ENCODE measurements at places on chromosomes 2 and 18.

- DNase-seq, result no peak
Observed at GRCh38 chr2:85716346-85716914, 22.3 kb downstream of the GNLY start.

- DNase-seq, result no peak
Observed at GRCh38 chr2:48221846-48222516, 308.0 kb upstream of the STON1 start.

DNA sequence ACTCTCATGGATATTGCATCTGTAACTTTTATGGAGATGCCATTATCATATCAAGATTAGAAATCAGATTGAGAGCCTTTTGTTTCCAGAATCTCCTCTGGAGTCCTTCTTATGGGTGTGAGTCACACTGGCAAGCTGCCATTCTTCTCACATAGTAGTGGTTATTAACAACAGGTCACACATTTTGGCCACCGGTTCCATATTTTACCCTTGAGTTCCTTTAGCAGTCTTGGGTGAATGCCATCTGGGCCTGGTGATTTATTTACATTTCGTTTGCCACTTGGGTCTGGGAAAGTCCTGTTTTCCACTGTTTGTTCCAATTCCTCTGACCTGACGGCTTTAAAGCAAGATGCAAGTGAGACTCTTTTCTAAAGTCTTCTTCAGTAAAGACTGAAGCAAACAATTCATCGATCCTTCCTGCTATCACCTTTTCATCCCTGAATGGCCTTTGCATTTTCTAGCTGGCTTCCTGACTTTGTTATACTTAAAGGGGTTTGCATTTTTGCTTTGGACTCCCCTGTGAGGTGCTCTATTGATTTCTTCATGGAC lies 80.5 kb upstream of the CAVIN2 start:
- no peak for DNase-seq

GRCh38 chr18:63730773-63731172 lies 28.0 kb downstream of the SERPINB11 start:
- DNase-seq, result no peak

GRCh38 chr2:224498991-224499390 lies 86.2 kb downstream of the CUL3 start:
- no peak for DNase-seq

DNA sequence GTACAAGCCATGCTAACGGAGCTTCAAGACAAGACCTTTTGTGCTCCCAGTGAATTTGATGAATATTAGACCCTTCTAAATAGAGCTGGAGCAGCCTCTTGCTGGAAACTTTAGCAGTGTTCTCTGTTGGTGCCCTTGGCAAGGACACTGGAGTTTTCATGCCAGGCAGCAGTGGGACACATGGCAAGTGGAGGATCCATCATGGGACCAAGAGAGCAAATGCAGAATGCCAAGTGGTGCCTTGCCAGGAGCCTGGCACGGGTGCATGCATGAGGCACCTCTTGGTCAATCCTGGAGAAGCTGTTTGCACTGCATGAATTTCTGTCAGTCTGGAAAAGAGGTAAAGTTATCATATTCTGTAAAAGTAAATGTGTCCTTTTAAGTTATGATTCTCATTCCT lies 59.1 kb downstream of the NETO1 start:
- DNase-seq, result no peak

DNA sequence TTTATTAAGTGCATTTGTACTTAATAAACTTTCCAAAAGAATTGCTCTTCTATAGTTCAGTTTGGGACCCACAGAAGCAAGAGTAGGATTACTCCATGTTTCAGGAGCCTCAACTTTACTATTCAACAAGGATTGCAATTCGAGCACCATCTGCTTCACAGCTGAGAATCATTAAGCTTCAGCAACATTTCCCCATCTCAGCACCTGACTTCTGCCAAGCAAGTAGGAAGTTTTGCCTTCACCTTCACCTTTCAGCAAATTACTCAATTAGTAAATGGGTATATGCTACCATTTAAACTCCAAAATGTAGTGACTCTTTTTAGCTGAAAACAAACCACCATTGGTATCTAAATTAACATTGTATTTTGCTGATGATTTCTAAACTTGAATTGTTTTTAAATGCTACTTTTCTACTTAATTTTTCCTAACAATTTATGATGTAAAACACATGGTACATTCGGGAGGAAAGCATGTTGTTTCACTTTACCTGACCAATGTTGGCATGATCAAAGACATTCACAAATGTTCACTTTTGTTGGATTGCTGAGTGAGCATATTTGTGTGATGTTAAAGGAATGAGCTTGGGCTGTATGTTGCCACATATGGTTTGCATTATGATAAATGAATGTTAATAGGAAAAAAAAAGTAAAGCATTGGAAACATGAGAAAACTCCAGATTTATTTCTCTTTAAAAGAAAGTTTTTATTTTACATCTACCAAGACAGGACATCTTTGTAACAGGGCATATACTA lies 159.2 kb downstream of the GULP1 start:
- no peak for DNase-seq

DNA sequence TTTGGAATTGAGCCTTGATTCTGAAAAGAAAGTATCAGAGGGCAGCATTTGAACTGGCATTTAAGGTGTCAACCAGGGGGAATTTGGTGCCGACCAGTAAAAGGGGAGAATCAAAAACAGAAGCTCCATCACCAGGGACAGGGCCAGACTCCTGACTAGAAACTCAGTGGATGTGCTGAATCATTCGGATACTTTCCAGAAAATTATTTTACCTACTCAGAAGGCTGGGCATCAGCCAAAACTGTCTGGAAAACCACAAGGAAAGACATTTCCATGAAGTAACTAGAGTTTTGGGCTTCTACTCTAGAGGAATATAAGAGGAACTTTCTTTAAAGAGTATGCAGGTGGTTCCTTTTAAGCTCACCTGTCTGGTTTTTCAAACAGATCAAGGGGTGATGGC lies 756.6 kb downstream of the RNF144A start:
- DNase-seq, result no peak

GRCh38 chr2:211800001-211800400 lies 738.6 kb downstream of the ERBB4 start:
- DNase-seq, result no peak

- DNase-seq, result no peak
Observed at GRCh38 chr2:157952558-157952957, 76.4 kb upstream of the ACVR1 start.

DNA sequence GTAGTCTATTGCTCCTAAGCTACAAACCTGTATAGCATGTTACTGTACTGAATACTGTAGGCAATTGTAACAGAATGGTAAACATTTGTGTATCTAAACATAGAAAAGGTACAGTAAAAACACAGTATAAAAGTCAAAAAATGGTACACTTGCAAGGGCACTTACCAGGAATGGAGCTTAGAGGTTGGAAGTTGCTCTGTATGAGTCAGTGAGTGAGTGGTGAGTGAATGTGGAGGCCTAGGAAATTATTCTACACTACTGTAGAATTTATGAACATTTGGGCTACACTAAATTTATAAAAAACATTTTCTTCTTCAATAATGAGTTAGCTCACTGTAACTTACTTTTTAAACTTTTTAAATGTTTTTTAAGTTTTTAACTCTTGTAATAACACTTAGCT lies 19.0 kb downstream of the NABP1 start:
- no peak for DNase-seq

DNA sequence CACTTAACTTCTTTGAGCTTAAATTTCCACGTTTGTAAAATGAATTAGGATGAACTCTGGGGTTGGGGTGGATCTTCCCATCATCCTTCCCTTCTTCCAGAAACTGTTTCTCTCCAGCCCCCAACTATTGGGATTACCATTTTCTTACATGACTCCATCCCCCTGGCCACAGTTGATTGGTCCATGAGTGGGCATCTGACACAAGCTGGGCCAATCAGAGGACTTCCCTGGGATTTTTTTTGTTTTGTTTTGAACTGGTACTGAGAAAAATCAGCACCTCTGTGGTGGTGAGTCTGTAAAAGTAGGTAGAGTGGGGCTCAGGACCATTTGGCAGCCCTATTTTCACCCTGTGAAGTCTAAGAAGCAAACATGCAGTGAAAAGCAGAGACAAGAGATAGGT lies 118.0 kb upstream of the SERTAD2 start:
- no peak for DNase-seq

DNA sequence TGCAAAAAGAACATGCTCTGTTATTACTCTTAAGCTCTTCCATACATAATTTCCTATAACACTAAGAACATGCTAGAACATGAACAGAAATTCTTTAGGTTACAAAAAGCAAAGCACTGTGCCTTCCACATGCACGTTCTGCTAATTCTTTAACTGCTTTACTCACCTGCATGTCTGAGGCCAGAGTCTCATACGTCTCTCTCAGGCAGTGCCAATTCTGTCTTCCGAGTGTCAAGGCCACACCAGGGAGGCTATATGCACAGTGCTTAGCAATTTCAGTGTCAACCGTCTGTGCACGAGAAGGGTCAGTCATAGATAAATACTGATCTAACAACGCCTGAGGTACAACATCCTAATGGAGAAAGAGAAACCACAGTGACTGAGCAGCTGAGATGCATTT lies 55.1 kb downstream of the PPP4R1 start:
- DNase-seq, result no peak

DNA sequence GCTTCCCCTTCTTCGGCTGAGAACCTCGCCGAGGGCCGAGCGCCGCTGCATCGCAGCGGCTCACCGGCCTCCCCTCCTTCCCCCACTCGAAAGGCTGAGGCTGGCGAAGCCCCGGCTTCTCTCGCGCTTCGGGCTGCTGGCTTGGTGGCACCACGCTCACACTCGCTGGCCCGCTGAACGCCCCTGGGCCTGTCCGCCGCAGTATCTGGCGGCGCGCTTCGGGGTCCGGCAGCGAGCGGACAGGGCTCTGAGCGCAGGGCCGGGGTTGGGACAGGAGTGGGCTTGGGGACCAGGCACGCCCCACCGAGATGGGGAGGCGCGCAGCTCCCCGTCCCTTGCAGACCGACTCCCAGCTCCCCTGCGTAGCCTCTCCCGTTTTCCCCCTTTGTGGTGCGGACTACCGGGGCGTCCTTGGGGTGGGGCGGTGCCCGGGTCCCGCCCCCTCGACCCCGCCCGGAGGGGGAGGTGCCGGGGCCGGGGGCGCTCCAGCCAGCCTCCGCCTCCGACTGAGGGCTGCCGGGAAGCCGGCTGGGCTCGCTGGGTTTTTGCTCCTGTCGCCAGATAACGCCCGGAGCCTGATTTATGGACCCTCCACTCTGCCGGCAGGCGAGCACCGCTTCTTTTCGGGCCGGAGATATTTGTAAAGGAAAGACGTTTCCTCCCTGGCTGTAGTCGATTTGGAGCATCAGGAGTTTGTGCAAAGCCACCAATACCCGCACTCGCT lies 3.8 kb downstream of the GBX2 start:
- no peak for DNase-seq

DNA sequence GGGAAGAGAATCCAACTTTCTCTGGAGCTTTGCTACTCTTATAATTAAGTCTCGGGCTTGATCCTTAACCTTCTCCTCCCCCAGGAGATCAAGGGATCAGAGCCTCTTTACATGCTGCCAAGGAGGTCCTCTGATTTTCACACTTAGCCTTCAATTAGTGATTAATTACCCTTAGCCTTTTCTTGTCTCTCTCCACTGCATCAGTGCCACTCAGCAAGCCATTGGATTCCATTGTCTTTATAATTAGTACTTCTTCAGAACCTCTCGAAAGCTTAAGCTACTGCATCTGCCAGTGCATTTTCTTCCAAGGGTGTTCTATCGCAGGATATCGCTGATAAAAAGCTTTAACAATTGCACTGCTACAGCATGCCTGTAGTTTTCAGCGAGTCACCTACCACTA lies 477.0 kb upstream of the MEIS1 start:
- DNase-seq, result no peak

- no peak for DNase-seq
Observed at GRCh38 chr2:228401065-228401912, 219.8 kb upstream of the SPHKAP start.

- no peak for DNase-seq
Observed at GRCh38 chr2:216206821-216207220, 97.7 kb downstream of the XRCC5 start.

DNA sequence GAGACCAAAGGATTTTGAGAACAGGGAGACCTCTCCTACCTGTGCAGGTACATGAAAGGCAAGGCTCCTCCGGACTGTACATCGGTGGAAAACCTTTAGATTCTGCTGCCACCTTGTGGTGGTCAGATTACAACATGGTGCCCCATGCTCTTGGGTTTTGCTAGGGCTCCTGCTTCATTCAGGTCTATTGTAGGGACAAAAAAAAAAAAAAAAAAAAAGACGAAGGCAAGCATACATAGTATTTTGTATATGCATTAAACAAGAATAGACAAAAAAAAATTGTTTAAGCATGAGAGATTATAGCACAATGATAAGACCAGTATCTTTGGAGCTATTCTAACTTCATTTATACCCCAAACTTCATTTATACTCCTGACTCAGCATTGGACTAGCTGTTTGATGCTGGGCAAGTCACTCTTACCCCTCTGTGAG lies 27.4 kb upstream of the SPR start:
- no peak for DNase-seq

- no peak for DNase-seq
Observed at GRCh38 chr2:58598171-58598570, 357.0 kb upstream of the FANCL start.
